AG09309 (cell line): ENCODE measurements at places on chromosomes 2 and 18.

GRCh38 chr18:9852266-9853081 is 33.3 kb upstream of the TXNDC2 start:
- DNase-seq = no peak

- DNase-seq = no peak
These were observed 45.8 kb upstream of the TANC1 start for GRCh38 chr2:158922601-158923000.

DNA sequence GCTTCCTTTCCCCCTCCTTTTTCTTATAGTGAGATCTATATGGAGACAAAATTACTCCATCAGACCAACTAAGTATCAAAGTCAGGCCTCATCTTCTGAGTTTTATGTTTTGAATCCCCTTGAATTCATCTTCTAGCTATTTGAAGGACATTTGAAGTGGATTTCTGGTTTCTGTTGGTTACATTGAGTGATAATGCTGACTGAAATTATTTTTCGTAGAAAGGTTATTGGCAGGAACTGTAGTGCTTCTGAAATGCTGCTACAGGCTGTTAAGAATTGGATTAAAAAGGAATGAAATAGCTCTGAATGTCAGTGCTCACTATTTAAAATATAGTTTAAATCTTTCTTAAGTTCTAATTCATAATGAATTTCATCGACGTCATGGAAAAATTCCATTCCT is 361.0 kb upstream of the TMEFF2 start:
- DNase-seq = no peak

DNA sequence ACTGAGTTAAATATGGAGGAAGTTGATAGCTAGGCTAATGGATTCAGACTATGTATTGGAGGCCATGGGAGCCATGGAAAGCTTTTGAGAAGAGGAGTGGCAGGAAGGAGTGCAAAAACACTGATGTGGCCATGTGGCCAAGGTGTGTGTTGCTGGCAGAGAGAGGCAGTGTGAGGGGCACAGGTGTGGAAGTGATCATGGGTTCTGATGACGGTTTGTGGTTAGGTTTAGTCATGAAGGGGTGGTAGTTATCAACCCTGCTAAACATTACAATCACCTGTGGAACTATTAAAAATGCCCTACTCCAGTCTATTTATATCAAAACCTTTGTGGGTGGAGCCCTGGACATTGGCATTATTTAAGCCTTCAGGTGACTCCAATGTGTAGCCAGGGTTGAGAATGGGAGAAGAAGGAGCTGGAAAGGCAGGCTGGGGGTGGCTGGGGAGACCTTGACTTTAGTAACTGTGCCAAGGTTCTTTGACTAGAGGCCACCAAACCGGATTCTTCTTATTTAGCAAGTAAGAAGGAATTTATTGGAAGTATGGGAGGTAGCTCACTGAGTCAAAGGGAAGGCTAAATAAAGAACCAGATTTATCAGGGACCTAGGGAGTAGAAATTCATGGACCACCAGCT is 13.5 kb downstream of the GPR39 start:
- no peak for DNase-seq

DNA sequence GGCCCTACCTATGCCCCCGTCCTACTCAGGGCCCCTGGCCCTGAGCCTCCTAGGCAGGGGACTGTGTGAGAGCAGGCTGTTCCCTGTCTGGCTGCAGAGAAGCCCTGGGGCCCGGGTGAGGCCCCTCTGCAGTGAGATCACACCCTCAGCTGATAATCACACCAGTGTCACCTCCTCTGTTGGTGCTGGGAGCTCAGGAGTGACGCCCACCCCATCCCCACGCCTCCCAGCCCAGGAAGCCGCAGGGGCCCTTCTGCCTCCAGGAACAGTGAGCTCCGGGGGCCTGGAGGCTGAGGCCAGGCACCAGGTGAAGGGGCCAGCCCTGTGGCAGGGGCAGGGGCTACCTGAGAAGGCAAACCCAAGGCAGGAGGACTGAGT is 20.0 kb downstream of the KCNIP3 start:
- DNase-seq = no peak

DNA sequence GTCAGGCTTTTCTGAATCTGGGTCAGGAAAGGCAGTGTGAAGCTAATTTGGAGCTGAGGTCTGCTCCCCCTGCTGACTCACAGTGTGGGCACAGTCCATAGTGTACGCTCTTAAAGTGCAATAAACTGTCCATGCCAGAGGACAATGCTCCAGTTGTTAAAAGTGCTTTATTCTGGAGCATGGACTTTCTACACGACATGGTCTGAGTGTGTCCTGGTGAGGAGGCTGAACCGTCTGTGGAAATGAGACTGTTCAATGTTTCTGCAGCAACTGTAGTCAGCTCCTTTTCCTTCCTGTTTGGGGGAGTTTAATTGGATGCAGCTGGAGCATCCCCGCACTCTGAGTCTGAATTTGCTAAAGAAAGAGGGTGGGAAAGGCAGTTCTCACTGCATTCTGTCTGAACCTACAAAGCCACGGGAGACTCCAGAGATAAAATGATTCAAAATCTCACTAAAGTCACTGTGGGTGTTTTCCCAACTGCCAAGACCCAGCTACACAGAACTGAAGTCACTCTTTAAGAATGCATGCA is 110.2 kb upstream of the TRIB2 start:
- DNase-seq = no peak

- no peak for DNase-seq
These were observed 439.7 kb downstream of the RND3 start for GRCh38 chr2:150047620-150048222.

GRCh38 chr2:68732036-68732932 is 2.3 kb upstream of the ARHGAP25 start:
- DNase-seq = no peak

- no peak for DNase-seq
These were observed 87.9 kb downstream of the NPAS2 start for GRCh38 chr2:100907832-100908231.

DNA sequence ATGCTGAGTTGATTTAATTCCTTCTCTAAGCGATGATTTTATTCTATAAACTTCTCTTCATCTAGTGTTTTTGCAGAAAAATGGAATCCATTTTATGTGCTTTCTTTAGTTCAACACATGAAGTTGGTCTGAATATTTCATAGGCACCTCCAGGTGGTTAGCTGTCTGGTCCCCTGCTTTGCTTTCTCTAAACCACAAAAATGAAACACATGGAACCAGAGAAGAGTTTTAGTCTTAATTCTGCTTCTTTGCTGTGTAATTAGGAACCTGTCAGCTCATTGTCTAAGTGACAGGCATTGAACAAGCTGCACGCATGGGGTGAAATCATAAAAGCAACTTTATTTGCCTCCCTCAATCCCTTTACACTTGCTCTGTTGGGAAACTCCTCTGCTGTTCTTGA is 150.4 kb downstream of the PIK3C3 start:
- no peak for DNase-seq

GRCh38 chr18:7746106-7746505 is 179.0 kb downstream of the PTPRM start:
- DNase-seq = no peak

- DNase-seq = no peak
These were observed 6.6 kb downstream of the ACMSD start for GRCh38 chr2:134845028-134845427.

- no peak for DNase-seq
These were observed 51.0 kb upstream of the EML4 start for GRCh38 chr2:42117923-42118753.

DNA sequence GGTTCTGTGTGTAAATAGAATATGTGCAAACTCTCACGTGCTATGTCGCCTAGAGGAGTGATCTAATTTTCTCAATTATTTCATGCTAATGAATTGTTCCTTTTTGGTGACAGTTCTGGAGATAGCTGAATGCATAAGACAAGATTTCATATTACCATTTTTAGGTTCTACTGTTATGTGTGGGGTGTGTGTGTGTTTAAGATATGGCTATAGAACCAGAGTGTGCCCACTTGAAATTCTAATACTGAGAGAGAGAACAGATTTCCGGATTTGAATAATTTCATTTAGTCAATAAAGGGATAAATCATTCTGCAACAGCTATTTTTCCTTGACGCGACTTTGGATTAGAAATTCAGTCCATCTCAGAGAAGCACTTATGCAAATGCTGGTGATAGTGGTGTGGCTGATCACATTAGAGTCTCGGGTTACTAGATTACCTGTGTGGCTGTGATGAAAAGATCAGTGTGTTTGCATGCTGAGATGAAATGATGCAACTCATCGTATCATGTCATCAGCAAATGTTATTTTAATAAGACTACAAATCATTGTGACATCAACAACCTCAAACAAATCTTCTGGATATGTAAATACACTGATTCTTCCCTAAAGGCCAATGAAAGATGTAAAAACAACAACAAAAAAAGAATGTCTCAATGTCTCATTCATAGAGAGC is 415.9 kb downstream of the EPHA4 start:
- no peak for DNase-seq

DNA sequence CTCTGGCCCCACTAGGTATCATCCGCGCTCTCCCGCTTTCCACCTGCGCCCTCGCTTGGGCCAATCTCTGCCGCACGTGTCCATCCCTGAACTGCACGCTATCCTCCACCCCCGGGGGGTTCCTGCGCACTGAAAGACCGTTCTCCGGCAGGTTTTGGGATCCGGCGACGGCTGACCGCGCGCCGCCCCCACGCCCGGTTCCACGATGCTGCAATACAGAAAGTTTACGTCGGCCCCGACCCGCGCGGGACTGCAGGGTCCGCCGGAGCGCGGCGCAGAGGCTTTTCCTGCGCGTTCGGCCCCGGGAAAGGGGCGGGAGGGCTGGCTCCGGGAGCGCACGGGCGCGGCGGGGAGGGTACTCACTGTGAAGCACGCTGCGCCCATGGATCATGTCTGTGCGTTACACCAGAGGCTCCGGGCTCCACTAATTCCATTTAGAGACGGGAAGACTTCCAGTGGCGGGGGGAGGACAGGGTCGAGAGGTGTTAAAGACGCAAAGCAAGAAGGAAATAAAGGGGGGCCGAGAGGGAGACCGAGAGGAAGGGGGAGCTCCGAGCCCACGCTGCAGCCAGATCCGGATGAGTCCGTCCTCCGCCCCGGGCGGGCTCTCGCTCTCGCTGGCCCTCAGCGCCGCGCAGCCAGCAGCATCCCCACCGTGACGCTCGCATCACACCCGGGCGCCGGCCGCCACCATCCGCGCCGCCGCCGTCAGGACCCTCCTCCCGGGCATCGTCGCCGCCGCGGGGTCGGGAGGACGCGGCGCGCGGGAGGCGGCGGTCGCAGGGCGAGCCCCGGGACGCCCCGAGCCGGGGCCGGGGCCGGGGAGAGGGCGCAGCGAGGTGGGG is 664 bp downstream of the NETO1 start:
- DNase-seq = no peak

GRCh38 chr2:16103614-16104314 is 163.4 kb downstream of the MYCN start:
- no peak for DNase-seq

DNA sequence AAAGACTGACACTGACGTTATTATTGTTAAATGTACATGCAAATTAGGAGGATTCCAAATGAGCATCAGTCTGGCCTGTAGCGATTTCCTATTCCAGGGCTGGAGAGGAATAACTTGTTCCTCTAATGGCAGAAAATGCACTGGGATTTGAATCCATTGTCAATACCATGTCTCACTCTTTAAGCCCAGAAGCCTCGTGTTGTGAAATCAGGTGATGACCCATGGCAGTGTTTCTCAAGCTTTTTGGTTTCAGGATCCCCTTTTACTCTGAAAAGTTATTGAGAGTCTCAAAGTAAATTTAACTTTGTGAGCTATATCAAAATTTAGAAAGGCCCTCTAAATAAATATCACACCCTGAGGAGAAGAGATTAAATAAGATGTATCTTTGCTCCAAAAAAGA is 279.2 kb downstream of the GALR1 start:
- no peak for DNase-seq

- DNase-seq = no peak
These were observed 19.8 kb downstream of the GAREM1 start for GRCh38 chr18:32450874-32451273.

DNA sequence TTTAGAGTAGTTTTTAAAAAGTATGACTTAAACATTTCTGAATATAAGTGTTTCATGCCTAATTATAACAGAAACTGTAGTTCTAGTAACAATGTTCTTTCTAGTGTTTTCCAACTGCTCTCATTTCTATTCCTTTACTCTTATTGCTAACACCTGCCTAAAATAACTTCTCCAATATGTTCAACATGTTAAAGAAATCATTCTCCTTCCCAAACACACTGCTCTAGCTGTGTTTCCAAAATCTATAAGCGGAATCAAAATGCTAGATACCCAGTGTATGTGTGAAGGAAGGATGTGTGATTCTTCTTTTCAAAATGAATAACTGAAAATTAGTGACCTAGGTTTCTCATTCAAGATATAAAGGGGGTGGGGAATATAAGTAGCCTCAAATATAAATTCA is 89.1 kb downstream of the ATAD2B start:
- DNase-seq = no peak
